Stimulated activated CD8-positive, alpha-beta memory T cell treated with anti-CD3 and anti-CD28 coated beads, Interleukin-4, amount 100 ng/mL, for 1 hour (primary cell): ENCODE measurements at places on chromosomes 3 and 15.

- no peak for DNase-seq
These were observed 268.6 kb upstream of the WNT5A start for GRCh38 chr3:55755516-55756205.

GRCh38 chr3:107488942-107489341 lies 33.8 kb upstream of the BBX start:
- DNase-seq, result no peak

DNA sequence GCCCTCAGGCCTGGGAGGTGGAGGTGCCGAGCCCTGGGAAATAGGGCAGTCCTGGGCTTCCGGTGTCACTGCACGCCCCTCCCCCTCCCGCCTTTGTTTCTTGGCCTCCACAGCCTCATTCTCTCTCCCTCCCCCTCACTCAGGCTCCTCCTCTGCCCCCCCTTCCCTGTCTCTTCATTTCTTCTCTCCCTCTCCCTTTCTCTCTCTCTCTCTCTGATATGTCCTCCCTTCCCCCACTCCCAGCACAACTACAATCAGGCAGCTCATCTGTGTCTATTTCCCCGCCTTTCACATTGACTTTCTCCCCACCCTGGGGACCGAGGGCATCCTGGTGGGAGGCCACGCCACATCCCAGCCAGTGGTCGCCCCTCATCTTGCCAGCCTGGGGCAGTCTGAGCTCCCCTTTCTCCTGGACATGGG lies 40.2 kb downstream of the IDH2 start:
- no peak for DNase-seq

DNA sequence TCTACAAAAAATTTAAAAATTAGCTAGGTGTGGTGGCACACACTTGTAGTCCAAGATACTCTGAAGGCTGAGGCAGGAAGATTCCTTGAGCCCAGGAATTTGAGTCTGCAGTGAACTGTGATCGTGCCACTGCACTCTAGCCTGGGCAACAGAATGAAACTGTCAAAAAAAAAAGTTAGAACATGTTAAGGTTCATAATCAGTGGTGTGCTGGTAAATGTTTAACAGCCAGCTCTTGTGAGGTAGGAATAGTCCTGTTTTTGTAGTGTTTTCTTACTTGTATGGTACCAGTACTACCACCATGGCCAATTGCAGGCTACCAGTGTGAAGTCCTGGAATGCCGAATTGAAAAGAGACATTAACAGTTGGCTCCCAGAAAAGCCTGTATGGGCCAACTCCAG lies 50.7 kb downstream of the ATG7 start:
- no peak for DNase-seq

DNA sequence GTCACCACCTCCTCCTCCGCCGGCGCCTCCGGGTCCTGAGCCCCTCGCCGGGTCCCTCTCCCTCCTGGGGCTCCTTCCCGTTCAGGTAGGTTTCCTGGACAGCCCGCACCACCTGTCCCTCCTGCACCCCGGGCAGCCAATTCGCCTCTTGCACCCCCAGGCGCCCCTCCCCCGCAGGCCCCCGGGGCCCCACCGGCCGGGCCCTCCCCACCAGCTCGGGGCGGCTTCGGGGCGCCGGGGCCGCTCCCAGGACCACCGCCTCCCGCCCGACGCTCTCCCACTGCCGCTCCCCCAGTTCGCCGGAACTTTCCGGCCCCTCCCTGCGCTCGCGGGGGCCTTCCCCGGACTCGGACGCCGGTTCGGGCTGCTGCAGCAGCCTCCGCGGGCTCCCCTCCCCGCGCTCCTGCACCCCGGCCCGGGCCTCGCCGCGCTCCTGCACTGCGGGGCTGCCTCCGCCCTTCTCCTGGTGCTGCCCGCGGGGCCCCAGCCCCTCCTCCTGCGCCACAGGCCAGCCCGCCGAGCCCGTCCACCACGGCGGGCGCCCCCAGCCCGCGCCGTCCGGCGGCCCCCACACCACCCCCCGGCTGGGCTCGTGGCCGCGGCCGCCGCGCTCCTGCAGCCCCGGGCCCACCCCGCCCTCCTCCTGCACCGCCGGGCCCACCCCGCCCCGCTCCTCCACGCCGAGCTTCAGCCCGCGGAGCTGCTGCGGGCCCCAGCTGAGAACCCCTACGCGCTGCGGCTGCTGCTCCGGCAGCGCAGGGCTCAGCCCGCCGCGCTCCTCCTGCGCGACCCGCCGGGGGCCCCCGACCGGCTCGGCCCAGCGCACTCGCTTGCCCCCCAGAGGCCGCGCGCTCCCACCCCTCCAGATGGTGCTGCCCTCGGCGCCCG lies 587 bp upstream of the TNK2 start:
- DNase-seq, result no peak

- no peak for DNase-seq
These were observed 10.0 kb downstream of the PRKCD start for GRCh38 chr3:53171064-53171418.
